Mesendoderm (in vitro differentiated cells): ENCODE measurements at places on chromosomes 3 and 15.

- DNase-seq = peak; percentile 20
These were observed 54.5 kb upstream of the TGFBR2 start for GRCh38 chr3:30551927-30552326.

DNA sequence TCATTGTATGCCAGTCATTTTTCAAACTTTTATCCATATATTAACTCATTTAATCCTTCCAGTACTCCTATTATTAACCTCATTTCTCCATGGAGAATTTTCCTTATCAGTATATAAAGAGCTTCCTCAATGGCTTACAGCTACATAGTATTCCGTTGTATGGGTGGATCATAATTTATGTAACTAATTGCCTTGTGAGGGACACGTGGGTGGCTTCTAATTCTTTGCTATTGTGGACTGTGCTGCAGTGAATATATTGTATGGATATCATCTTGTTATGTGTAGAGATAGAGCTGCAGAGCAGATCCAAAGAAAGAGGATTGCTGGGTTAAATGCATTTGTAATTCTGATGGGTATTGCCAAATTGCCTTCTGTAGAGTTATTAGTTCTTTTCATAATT, 25.2 kb downstream of the PML start:
- DNase-seq = no peak

GRCh38 chr3:162719684-162720341, 1223.2 kb downstream of the OTOL1 start:
- DNase-seq = peak; percentile 27

DNA sequence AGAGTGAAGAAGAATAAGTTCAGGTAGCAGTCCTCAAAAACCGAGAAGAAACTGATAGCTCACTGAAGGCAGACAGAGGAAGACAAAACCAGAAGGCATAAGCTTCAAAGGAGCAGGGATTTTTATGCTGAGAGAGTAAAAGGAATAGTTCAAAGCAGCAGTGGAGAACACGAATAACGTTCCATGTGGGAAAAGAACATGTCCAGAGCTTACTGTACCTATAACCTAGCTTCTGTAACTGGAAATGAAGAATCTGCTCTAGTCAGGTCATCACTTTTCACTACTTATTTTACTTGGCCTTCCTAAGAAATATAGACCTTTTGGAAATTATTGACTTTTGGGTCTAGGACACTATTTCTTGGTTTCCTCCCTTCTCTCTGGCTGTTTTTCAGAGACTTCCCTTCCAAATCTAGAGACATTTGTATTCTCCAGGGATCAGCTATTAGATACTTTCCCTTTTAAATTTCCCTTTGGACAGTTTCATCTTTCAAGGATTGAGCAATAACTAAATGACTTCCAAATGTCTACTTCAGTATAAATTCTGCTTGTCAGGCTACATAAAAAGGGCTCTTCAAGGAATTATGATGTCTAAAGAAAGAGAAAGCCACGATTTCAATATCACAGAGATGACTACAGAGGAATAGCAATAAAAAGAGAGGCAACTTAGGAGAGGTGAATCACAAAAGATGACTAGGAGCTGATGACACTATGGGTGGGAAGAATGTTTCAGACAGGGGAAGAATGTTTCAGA, 46.7 kb downstream of the UBE3A start:
- DNase-seq = no peak

DNA sequence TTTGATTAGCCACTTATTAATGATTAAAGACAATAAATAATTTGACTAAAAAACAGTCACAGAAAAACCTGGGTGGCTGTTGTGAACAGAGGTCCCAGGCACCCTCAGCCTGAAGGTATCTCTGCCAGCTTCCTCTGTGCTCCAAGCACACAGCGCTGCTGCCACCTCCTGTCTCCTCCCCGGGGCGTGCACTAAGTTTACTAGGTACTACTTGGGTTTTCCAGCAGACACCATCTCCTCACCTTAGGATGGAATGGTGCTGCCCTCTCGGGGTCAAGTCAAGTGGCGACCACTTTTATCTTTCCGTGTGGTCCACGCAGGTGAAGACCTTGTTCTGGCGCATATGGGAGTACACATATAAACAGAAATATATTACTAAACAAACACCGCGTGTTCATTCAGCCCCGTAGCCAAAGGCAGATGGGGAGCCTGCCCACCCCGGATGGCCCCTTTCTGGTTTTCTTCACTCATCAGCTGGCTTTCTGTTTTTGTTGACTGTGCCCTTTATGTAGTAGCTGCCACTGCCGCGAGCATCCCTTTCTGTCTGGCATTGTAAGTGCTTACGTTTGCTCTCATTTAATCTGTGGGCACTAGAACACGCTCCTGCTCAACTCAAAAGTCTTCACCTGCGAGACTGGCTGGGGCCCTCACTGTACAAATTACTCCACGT, 128.0 kb downstream of the LRIG1 start:
- DNase-seq = peak; percentile 90

DNA sequence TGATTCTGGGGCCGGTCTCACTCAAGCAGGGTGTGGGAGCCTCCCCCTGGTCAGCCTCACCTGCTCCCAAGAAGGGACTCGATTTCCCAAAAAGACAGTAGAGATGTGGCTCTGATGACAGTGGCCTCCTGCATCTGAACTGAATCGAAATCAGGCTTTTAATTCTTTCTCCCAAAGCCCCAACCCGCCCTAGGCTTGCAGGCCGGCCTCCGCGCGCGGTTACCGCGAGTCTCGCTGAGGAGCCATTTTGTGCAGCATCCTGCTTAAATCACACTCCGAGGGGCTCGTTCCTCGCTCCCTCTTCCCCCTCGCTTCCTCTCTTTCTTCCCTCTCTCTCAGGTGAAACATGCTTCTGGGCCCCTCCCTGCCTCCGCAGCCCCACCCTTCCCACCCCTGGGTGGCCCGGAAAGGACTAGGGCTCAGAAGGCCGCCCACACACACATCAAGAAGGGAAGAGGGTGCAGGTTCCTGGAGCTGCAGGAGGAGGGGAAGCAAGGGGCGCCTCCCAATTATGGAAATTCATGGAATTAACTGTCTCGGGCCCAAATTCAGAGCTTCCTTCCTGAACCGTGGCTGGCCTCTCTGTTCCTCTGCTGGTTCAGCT, 30.9 kb upstream of the POLG start:
- DNase-seq = no peak
